ENCODE measurements at places on chromosomes 7 and 10.

DNA sequence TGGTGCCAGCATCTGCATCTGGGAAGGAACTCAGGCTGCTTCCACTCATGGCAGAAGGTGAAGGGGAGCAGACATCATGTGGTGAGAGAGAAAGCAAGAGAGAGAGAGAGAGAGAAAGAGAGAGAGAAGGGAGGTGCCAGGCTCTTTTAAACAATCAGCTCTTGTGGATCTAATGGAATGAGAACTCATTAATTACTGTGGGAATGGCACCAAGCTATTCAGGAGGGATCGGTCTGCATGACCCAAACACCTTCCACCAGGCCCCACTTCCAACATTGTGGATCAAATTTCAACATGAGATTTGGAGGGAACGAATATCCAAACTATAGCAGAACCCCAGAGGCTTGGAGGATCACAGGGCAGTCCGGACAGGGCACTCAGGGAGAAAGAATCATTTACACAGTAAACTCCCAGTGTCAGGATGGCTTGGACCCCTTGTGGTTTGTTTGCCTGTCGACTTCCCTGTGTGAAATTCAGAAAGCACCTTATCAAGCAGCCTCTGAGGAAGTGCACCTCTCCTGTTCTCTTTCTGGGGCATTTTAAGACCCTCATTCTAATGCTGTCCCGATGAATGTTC is 308.5 kb downstream of the REEP3 start:
- DNase-seq: no peak

DNA sequence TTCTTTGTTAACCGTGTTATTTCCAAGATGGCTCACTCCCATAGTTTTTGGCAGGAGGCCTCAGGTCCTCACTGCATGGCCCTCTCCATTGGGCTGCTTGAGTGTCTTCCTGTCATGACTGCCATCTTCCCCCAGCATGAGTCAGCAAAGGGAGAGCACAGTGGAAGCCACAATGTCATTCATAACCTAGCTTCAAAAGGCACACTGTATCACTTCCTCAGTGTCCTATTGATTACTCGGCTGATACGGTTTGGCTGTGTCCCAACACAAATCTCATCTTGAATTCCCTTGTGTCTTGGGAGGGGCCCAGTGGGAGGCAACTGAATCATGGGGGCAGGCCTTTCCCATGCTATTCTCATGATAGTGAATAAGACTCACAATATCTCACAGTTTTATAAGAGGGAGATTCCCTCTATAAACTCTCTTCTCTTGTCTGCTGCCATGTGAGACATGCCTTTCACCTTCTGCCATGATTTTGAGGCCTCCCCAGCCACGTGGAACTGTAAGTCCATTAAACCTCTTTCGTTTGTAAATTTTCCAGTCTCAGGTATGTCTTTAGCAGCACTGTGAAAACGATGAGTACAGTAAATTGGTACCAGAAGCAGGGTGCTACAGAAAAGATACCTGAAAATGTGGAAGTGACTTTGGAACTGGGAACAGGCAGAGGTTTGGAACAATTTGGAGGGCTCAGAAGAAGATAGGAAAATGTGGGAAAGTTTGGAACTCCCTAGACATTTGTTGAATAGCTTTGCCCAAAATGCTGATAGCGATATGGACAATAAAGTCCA is 106.5 kb downstream of the PRLHR start:
- DNase-seq: no peak

GRCh38 chr10:109062371-109062770 is 860.9 kb downstream of the XPNPEP1 start:
- DNase-seq: no peak

- no peak for DNase-seq
Measured at GRCh38 chr10:127158662-127159061, 37.7 kb downstream of the INSYN2A start.

- no peak for DNase-seq
Measured at GRCh38 chr10:97921581-97922021, 72.0 kb downstream of the GOLGA7B start.

GRCh38 chr10:62414359-62414758 is 40.2 kb downstream of the ZNF365 start:
- no peak for DNase-seq

DNA sequence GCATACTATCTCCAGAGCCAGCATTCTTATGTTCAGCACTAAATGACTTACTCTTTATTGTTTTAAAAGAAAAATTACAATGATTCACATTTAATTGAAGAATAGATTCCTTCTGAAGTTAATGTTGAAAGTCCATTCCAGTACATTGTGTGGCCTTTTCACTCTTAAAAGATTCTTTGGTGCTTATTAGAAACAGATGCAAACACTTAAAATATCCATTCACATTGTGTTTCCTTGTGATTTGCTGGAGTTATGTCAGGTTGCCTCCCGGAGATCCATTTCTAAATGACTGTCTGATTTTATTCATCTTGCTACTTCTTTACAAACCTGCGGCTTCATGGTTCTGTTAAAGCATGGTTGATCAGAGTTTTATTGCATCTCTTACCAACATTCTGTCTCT is 152.8 kb downstream of the FOXP2 start:
- no peak for DNase-seq

DNA sequence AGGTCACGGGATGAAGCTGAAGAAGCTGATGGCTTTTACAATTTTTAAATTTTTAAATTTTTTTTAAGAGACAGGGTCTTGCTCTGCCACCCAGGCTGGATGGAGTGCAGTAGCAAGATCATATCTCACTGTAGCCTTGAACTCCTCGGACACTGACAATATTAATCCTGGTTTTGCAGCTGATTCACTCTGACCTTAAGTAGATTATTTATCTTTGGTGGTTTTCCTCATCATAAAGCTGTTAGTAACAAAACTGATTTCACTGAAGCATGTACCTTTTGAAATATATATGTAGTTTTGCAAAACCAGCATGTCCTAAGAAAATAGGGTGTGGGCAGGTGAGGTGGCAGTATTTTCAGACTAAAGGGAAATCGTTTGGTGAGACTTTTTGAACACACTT is 56.0 kb downstream of the DYNC2I1 start:
- DNase-seq: no peak

DNA sequence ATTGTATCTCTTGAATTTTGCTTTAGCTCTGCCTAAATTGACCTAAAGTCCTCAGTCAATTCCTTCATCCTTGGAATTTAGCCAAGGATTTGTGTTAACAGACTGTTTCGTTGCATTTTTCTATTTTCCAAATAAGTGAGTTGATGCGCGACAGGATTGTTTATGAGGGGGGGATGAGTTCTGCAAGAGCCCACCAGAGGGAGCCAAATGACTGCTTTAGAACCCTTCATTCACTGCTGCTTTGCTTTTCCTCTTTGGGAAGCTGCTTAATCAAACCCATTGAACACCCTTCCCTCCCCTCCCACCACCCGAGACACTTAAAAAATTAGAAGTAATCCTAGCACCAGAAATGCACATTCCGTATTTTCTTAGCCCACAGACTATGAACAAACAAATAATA is 33.7 kb upstream of the PTF1A start:
- peak; percentile 49 for DNase-seq

DNA sequence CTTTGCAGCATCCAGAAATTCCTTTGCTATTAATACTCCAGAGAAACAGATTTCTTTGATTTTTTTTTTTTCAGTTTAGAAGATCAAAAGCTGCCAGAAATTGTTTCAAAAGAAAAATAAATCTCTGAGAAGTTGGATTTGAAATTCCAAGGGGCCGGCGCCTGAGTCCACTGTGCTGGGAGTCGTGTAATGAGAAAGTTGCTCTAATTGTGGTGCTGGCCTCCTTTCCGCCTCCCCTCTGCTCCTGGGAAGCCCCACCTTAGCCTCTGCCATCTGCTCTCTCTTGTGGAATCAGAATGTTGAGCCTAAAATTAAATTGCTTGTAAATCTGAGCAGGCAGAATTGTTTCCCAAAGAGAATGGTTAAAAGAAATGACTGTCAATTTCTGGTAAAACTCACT is 93.3 kb downstream of the EMX2 start:
- DNase-seq: no peak

GRCh38 chr7:137169282-137169698 is 174.2 kb downstream of the PTN start:
- peak; percentile 82 for DNase-seq

GRCh38 chr7:5598769-5599371 is 175.2 kb upstream of the TNRC18 start:
- DNase-seq: peak; percentile 30

- peak; percentile 82 for DNase-seq
Measured at GRCh38 chr10:110918643-110919348, at the start of gene BBIP1. Gene BBIP1, minus strand, starts transcription at chr10:110919180. Its CDS starts 1,023 bp downstream, at chr10:110918157.

GRCh38 chr7:102089175-102090098 is 197.2 kb upstream of the SH2B2 start:
- DNase-seq: no peak

DNA sequence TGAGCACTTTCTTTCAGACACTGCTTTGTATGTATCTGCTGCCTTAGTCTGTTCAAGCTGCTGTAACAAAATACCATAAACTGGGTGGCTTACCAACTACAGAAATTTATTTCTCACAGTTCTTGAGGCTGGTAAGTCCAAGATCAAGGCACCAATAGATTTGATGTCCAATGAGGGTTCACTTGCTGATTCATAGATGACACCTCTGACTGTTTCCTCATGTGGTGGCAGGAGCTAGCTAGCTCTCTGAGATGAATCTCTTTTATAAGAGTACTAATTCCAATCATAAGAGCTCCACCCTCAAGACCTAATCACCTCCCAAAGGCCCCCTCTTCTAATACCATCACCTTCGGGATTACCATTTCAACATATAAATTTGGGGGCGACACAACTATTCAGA is 76.6 kb upstream of the ADO start:
- DNase-seq: no peak

GRCh38 chr7:101626069-101626671 is 2.9 kb downstream of the MYL10 start:
- DNase-seq: no peak

DNA sequence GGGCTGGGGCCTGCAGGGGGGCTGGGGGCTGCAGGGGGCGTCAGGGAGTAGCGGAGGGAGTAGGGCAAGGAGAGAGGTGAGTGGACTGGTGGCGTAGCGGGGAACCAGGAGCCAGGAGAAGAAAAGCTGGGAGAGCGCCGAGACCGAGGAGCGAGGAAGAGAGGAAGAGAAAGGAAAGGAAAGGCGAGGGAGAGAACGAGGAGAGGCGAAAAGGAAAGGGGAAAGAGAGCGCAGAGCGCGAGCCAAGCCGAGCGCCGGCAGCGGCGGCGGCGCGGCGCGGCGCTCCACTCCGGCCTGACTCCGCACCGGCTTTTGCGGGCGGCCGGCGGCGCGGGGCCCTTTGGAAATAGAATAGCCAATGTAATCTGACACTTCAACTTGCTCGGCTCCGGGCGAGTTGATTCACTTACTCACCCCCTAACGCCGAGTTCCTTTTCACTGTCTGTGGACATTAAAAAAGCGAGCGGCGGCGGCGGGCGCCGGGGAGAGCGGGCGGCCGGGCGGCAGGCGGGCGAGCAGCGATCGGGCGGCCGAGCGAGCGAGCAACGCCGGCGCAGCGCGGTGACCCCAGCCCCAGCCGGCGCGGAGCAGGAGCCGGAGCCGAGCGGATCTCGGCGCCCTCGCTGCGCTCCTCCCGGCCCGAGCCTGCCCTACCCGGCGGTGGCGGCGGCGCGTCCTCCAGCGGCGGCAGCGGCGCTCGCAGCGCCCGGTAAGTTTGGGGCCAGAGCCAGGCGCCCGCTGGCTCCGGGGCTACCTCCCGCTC is at the start of gene ZMIZ1:
ZMIZ1 (plus strand) TSS at position 405 of the 763 bp plus-strand sequence. CDS start 132,667 bp downstream, outside the sequence.
- peak; percentile 61 for DNase-seq

DNA sequence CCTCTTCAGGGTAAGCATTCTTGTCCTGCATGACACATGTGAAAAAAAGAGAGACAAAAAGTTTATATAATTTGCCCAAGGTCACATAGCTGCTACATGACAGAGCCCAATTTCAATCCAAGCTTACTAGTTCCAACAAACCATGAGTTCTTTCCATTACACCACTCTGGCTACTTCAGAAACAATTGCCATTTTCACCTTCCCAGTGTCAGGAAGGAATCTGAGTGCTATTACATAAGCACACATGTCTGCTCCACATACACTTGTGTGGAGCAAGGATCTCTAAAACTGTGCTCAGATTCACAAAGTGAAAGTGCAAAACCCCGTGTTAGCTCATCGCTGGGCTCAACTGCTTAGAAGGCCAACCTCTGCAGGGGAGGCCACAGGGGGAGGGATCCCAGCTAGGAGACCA is 356.2 kb upstream of the NFE2L3 start:
- DNase-seq: no peak

GRCh38 chr7:77910124-77910523 is 111.6 kb downstream of the PHTF2 start:
- DNase-seq: no peak

GRCh38 chr7:155506854-155507337 is 39.5 kb downstream of the CNPY1 start:
- DNase-seq: no peak

GRCh38 chr7:101558742-101559325 is 70.3 kb downstream of the MYL10 start:
- no peak for DNase-seq

DNA sequence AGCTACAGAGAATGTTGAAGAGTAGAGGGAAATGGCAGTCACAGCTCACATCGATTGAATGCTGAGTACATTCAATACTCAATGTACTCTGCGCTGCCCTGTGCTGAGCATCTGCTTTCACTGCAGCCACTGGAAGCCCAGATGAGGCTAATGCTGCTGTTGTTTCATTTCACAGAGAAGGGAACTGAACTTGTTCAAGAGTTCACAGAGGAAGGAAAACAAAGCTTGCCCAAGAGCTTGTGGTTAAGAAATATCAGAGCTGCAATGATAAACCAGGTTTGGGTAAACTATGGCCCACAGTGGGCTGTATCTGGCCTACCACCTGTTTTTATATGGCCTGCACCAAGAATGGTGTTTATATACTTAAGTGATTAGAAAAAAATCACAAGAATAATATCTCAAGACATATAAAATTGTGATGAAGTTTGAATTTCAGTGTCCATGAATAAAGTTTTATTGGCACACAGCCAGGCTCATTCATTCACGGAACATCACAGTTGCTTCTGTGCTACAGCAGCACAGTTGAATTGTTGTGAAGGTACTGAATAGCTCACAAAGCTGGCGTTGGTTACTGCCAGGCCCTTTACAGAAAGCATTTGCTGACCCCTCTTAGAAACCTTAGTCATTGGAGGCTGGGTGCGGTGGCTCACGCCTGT is 64.1 kb downstream of the CFAP58 start:
- no peak for DNase-seq

GRCh38 chr7:6172224-6172909 is 100.1 kb downstream of the CYTH3 start:
- DNase-seq: no peak
